Bronchial epithelial cell (primary cell): ENCODE measurements at places on chromosomes 11 and 22. TPM values are rescaled to one million over a fixed set of nuclear protein-coding genes. Genes with fewer than 3 reads are reported as not detected.

- no peak for DNase-seq
Measured at GRCh38 chr11:71083105-71083504, 169.3 kb downstream of the SHANK2 start.

GRCh38 chr11:11961399-11962028, 46.9 kb downstream of the DKK3 start:
- peak; percentile 55 for DNase-seq

Gene DAGLA
- total RNA-seq, result under 0.01 and 0.13 TPM in 2 replicates

Gene DLG2
- total RNA-seq, result 0.26 and 1.0 TPM in 2 replicates
